ENCODE measurements at places on chromosomes 2 and 18.

- no peak for DNase-seq
Observed at GRCh38 chr18:13245481-13246000, 27.0 kb downstream of the LDLRAD4 start.

GRCh38 chr2:63058921-63059792 is 8.5 kb downstream of the OTX1 start:
- DNase-seq = no peak

- DNase-seq = no peak
Observed at GRCh38 chr2:168585700-168586099, 129.6 kb downstream of the CERS6 start.

DNA sequence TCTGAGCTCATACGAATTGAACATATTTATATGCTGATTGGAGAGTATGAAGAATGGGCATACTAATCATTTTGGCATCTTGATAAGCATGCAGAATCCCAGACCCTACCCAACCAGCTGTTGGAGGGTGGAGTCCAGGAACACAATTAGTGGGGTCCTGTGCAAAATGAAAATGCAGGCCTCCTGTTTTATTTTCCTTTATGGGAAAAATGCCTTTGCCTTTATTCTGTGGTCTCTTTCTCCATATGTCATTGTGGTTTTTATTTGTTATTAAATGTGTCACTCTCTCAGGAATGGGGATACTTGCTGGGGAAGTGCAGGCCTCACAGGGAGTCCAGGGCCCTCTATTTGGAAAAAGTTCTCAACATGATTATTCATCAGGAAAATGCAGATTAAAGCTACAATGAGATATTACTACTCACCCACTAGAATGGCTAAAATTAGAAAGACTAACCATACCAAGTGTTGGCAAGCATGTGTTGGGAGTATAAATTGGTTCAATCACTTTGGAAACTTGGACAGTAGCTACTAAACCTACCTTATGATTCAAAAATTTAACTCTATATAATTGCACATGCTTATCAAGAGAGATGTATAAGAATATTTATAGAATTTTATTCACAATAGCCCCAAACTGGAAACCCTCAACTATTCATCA is 223.1 kb upstream of the FBXO11 start:
- DNase-seq = no peak

- no peak for DNase-seq
Observed at GRCh38 chr2:8355102-8355859, 326.6 kb upstream of the ID2 start.

DNA sequence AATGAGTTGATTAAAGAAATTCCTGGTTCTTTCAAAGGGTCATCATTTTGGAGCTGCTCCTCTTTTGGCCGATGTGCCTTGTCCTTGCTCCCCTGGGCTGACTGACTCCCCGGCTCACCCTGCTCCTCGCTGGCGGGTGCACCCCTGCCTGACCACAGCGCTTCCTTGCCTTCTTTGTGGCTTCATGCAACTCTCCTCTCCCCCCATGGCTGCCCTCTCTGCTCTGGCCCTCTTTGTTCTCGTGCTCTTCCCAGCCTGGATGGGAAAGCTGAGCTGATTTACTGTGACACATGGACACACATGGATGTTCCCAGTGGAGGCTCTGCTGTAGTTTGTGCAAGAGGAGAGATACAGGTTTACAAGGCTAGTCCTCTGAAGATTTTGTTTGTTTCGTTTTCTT is 234.6 kb downstream of the HAUS1 start:
- no peak for DNase-seq

GRCh38 chr18:68083131-68083530 is 566.6 kb upstream of the DSEL start:
- no peak for DNase-seq

DNA sequence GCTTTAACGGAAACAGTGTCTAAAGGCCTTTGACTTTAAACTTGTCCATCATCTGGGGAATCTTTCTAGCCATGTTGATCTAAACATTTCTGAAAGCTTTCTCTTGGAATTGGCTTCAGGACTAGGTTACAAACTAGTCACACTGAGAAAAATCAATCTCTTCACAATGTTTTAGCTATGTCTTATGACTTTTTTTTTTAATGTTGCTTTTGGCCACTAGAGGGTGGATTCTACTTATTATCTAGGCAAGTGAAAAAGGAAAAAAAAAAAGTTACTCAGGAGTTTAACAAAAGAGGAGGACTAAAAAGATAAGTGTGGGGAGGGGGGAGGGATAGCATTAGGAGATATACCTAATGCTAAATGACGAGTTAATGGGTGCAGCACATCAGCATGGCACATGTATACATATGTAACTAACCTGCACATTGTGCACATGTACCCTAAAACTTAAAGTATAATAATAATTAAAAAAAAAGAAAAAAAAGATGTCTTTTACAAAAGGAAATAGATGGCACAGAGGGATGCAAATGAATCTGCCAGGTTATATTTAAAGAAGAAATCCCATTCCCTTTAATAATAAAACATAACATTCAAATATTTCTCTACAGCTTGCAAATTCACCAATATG is 160.4 kb upstream of the PID1 start:
- peak; percentile 32 for DNase-seq

- no peak for DNase-seq
Observed at GRCh38 chr18:25817546-25818237, 272.7 kb downstream of the SS18 start.

- DNase-seq = no peak
Observed at GRCh38 chr18:75277610-75277928, 67.0 kb downstream of the TSHZ1 start.

DNA sequence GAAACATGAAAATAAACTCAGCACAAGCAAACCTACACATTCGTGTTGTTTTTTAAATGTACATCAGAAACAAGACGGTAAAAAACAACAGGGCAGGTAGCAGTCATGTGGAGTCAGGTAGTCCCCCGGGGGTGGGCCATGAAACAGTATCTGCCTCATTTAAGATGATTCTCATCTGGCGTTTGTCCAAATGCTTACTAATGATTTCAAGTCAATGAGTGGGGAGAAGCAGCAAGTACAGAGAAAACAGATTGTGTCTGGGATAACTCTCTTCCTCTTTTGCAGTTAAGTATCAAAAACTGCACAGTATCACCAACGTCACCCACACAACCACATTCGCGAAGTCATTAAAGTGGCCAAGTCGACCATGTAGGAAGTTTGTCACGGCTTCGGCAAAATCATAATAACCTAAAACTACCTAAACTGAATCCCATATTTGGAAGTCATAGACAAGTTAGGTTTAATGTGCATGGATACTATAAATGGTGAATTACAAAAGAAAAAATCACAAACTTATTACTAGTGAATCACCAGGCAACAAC is 1.3 kb downstream of the LAPTM4A start:
- peak; percentile 67 for DNase-seq

GRCh38 chr2:176733698-176734430 is 464.6 kb downstream of the MTX2 start:
- no peak for DNase-seq

GRCh38 chr2:36539631-36540030 is 58.3 kb downstream of the FEZ2 start:
- DNase-seq = peak; percentile 13

- DNase-seq = no peak
Observed at GRCh38 chr2:134290358-134290757, 36.5 kb downstream of the MGAT5 start.

GRCh38 chr2:182655750-182656149 is 60.3 kb upstream of the DNAJC10 start:
- no peak for DNase-seq

DNA sequence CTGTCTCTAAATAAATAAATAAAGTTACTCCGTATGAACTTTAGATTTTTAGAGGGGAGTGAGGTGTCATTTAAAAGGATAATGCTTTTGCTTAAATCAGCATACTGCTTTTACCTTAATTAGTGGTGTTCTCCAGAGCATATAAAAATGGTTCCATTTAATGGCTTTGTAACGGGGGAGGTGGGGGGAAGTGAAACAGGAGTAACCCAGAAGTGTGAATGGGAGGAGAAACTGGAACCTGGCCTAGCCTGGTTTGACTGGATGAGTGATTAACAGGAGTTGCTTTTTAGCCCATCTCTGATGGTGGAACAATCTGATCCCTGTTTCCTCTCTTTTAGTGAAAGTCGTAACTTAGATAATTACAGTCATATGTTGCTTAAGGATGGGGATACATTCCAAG is 1.6 kb downstream of the CNDP2 start:
- no peak for DNase-seq

- DNase-seq = peak; percentile 3
Observed at GRCh38 chr2:161166538-161167409, 6.5 kb downstream of the TANK start.

- DNase-seq = no peak
Observed at GRCh38 chr18:50791599-50792438, 28.0 kb downstream of the MRO start.

- no peak for DNase-seq
Observed at GRCh38 chr2:11433822-11434221, 32.1 kb downstream of the E2F6 start.

GRCh38 chr2:206921529-206921928 is 17.8 kb upstream of the CPO start:
- no peak for DNase-seq

- peak; percentile 34 for DNase-seq
Observed at GRCh38 chr18:32271672-32272208, 81.9 kb downstream of the MEP1B start.

- DNase-seq = peak; percentile 8
Observed at GRCh38 chr2:126359494-126359893, 296.5 kb upstream of the GYPC start.

- DNase-seq = peak; percentile 14
Observed at GRCh38 chr18:40124107-40124506, 1830.9 kb upstream of the PIK3C3 start.

DNA sequence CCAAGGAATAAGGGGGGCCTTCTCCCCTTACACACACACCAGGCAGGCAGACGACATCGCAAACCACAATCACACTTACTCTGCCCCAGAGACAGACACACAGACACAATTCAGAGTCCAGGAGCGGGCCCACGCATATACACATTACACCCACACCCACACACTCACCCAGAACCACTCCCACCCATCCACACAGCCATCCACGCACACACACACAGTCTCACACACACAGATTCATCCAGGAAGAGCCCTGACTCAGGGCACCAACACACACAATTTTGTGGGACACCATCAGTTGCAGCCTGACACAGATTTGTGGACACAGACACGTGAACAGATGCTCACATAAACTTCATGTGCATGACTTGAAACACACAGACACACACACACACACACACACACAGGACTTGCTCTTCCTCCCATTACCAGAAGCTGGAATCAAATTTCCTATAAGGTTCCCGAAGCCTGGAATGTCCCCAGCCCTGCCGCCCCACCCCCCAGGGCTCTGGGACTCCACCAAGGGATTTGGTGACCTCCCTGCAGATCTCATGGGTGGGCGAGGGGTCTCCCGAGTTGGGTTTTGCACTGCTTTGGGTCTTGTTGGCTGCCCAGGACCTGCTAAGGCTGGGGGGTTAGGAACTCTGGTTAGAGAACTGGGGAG is 23.5 kb downstream of the TNS1 start:
- DNase-seq = no peak

- no peak for DNase-seq
Observed at GRCh38 chr2:22491442-22491841, 893.5 kb upstream of the KLHL29 start.

- DNase-seq = no peak
Observed at GRCh38 chr2:39665811-39666490, at the start of gene TMEM178A. TMEM178A (plus strand) TSS chr2:39665917; CDS start chr2:39665975, 58 bp downstream.

DNA sequence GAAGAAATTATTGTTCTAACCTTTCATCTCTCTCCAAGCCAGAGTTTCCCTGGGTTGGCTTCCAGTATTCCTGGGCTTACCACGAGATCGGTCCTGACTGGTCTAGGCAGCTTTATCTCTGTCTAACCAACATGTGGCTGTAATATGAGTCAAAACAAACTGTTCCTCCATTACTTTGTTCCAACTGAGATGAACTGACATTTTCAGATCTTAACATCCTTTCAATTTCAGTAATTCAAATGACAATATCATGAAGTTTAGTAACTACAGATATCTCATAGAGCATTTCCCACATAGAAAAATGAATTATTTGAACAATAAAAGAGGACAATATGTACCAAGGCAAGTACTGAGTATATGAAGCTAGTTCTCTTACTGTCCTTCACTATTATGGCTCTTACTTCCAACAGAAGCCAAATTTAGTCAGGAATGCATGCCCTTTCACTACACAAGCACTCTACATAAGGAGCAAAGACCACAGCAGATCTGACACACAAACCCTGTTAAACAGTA is 15.5 kb downstream of the SLC25A12 start:
- DNase-seq = peak; percentile 36

GRCh38 chr2:11652553-11652952 is 17.4 kb downstream of the NTSR2 start:
- no peak for DNase-seq

GRCh38 chr2:101986804-101987740 is 4.7 kb upstream of the IL1R2 start:
- DNase-seq = no peak

- DNase-seq = no peak
Observed at GRCh38 chr2:72261076-72261475, 113.4 kb upstream of the CYP26B1 start.

DNA sequence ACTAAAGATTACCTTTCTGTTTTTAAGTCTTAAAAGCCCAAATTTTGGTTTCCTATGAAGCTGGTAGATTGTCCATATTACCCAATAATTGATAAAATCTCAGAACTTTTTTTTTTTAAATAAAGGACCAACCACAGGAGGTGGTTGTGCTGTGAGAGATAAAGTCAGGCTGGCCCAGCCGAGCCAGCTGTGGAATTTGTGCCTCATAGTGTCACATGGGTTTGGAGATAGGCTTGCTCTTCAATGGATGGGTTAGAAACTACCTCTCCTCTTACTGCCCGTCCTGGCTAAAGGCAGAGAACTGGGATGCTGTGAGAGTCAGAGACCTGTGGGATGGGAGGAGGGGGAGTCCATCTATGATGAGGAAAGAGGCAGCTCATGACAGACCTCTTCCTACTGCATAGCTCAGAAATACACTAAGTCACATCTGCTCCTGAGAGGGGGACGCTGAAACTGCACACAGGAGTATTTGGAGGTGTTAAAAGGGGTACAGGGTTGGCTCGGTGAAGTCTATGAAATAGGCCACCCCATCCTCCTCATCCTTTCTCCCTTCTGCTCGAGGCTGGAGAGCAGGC is 99.7 kb upstream of the MGAT4A start:
- no peak for DNase-seq

- peak; percentile 44 for DNase-seq
Observed at GRCh38 chr18:10563886-10564285, 38.1 kb downstream of the NAPG start.

GRCh38 chr18:42106784-42107183 is 151.8 kb downstream of the PIK3C3 start:
- DNase-seq = no peak

GRCh38 chr2:239245872-239246721 is 154.7 kb downstream of the HDAC4 start:
- DNase-seq = peak; percentile 29

- DNase-seq = no peak
Observed at GRCh38 chr2:74707837-74708236, 53.8 kb downstream of the SEMA4F start.

- no peak for DNase-seq
Observed at GRCh38 chr18:45836242-45837205, 11.0 kb downstream of the SIGLEC15 start.

- DNase-seq = no peak
Observed at GRCh38 chr2:29786361-29786760, 135.0 kb downstream of the ALK start.

- peak; percentile 3 for DNase-seq
Observed at GRCh38 chr2:153408710-153409385, 69.7 kb downstream of the RPRM start.

GRCh38 chr2:68318914-68319397 is 793 bp downstream of the CNRIP1 start:
- DNase-seq = no peak

GRCh38 chr2:99471654-99472599 is 17.9 kb downstream of the REV1 start:
- DNase-seq = no peak

Measured in RWPE1 (cell line).